ENCODE measurements at places on chromosomes 1 and 21.

DNA sequence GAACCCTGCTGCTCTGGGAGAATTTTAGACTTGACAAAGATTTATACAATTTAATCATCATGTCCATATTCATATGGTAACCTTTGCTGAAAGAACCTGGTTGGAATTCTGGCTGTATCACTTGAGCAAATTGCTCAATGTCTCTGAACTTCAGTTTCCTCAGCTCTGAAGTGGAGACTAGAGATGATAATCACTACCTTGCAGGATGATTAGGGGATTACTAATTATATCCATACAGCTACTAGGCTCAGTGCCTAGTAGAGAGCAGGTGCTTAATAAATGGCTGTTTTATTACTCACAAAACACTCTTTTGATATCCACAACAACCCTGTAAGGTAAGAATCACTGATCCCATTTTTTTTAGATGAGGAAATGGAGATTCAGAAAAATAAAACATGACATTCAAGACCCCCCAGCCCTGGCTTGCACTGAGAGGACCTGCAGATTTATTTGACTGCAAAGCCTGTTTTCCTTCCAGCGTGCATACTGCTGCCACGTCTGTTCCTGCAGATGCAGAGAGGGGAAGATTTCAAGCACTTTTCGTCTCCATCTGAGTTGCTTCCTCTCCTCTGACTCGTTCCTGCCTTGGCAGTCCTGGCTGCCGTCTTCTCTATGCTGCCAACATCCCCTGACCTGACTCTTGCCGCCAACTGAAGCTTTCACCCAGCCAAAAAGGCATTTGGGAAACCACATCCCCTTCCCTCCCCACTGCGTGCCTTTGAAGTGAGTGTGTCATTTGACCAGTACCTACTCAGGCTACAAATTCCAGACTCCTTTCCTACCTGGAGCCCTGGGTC lies 203.0 kb downstream of the PLPP3 start:
- DNase-seq: peak; percentile 35

DNA sequence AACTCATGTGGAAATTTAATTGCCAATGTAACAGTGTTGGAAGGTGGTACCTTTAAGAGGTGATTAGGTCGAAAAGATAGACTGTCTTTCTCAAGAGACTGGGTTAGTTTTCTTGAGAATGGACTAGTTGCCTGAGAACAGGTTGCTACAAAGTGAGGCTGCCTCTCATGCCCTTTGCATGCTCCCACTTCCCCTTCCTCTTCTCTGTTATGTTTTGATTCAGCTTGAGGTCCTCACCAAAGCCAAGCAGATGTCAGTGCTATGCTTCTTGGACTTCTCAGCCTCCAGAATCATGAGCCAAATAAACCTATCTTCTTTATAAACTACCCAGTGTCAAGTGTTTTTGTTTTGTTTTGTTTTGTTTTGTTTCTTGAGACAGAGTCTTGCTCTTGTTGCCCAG lies 187.0 kb upstream of the RUNX1 start:
- no peak for DNase-seq

GRCh38 chr1:168623003-168623828 lies 46.8 kb downstream of the XCL1 start:
- DNase-seq: no peak

DNA sequence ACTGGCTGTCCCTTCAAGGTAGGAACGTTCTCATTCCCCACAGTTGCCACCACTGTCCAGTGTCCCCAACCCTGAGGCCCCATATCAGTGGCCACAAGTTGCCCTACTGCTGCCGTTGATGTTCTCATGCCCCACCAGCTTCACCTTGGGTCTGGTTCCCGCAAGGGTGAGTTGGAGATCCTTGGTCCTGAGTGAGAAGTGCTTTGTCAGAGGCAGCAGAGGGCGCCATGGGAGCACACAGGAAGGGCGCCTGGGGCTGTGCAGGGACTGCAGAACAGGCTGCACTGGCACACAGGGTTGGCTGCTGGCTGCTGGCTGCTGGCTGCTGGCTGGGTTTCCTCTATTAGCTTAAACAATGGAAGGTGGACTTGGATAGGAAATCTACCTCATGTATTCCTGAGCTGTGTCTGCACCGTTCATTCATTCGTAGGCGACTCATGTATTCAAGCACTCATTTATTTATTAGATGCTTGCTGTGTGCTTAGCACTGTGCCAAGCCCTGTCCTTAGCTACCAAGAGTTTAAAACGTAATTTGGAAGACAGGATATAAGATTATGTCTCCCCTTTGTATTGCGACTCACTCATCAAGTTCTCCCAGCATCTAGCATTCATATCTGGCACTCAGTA lies 2.1 kb upstream of the S100A9 start:
- DNase-seq: no peak

GRCh38 chr1:152519851-152520250 lies 5.6 kb downstream of the CRCT1 start:
- no peak for DNase-seq

DNA sequence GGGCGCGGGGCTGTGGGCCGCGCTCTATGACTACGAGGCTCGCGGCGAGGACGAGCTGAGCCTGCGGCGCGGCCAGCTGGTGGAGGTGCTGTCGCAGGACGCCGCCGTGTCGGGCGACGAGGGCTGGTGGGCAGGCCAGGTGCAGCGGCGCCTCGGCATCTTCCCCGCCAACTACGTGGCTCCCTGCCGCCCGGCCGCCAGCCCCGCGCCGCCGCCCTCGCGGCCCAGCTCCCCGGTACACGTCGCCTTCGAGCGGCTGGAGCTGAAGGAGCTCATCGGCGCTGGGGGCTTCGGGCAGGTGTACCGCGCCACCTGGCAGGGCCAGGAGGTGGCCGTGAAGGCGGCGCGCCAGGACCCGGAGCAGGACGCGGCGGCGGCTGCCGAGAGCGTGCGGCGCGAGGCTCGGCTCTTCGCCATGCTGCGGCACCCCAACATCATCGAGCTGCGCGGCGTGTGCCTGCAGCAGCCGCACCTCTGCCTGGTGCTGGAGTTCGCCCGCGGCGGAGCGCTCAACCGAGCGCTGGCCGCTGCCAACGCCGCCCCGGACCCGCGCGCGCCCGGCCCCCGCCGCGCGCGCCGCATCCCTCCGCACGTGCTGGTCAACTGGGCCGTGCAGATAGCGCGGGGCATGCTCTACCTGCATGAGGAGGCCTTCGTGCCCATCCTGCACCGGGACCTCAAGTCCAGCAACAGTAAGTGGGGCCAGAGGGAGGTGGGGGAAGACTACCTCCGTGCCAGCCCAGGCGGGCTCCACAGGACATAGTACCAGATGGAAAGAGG lies 808 bp downstream of the MAP3K21 start:
- no peak for DNase-seq
